ENCODE measurements at places on chromosomes 1 and 21.

DNA sequence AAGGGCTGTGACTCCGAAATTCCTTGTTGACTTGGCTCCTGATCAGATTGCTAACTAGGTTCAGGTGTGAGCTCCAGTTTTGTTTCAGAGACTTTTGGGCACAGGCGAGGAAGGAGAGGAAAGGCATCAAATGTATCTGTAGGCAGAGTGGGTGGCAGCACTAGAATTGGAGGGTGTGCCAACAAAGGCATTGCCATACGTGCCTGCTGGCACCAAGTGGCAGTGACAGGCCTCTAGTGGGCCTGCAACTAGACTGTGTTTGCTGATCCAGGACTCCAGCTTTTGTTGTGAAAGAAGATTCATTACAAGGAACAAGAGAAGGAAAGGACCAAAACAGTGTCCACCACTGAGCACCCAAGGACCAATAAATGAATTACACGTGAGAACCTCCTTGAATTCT, 79.5 kb downstream of the TM2D1 start:
- DNase-seq, result no peak

DNA sequence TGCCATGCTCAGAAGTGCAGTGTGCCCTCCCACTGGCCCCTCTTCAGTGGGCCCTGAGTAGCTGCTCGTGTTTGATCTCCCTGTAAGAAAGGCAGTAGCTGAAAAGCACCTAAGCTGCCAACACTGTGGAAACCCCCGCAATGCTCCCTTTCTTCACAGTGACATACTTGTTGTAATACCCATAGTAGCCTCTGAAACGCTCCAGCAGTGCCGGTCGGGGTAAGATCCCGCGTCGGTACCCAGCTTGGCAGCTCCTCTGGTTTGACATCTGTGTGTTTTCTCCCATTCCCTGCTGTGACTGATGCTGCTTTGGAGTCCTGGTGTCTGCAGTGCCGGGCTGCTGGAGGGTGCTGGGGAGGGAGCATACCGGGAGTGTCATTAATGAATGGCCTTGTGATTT, 3.6 kb downstream of the CHAF1B start:
- DNase-seq, result no peak

- no peak for DNase-seq
Observed at GRCh38 chr1:12630946-12631530, 12.8 kb upstream of the AADACL4 start.

DNA sequence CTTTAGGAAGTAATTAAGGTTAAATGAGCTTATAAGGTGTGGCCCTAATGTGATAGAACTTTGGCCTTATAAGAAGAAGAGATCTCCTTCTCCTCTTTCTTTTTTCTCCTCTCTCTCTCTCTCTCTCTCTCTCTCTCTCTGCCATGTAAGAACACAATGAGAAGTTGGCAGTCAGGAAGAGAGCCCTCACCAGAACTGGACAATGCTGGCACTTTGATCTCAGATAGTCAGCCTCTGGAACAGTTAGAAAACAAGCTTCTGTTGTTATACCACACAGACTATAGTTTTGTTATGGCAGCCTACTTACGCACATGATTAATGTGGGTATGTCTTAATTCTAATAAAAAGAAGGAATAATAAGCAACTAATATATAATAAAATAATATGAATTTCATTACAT, 444.2 kb upstream of the LRRC7 start:
- DNase-seq, result no peak

- no peak for DNase-seq
Observed at GRCh38 chr1:199657449-199657848, 370.1 kb upstream of the NR5A2 start.

- no peak for DNase-seq
Observed at GRCh38 chr1:93723733-93724270, 42.2 kb upstream of the BCAR3 start.

DNA sequence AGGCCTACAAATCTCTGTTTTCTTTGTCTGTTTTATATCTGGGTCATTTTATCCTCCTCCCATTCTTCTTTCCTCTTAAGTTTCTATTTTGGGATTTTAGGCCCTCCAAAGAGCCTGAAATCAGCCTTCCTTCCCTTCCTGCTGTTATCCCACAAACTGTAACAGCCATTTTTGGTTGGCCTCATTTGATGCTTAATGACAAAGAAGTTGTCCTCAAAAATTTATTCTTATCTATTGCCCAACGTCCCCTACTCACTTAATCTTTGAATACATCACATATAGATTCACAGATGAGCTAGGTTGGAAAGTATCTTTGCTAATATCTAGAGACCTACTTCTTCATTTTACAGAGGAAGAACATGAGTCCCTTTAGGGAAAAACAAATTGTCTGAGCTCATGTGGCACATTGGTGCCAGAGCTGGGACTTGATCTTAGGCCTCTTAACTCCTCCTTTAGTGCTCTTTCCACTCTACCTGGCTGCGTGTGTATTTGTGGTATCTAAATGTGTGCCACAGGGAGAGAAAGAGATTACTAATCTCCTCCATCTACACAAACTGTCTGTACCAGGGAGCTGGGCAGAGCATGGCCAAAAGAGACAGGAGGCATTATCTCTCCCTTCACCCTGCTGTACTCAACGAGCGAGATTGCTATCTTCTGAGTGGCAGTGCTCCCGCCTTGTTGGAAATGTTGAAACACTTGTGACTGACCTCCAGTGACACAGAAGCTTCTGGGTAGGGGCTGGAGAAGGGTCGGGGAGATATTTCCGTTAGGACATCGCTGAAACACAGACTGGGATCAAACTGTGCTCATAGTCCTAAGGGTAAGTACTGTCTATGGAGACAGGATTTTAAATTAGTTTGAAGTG, 30.1 kb downstream of the RHEX start:
- no peak for DNase-seq

DNA sequence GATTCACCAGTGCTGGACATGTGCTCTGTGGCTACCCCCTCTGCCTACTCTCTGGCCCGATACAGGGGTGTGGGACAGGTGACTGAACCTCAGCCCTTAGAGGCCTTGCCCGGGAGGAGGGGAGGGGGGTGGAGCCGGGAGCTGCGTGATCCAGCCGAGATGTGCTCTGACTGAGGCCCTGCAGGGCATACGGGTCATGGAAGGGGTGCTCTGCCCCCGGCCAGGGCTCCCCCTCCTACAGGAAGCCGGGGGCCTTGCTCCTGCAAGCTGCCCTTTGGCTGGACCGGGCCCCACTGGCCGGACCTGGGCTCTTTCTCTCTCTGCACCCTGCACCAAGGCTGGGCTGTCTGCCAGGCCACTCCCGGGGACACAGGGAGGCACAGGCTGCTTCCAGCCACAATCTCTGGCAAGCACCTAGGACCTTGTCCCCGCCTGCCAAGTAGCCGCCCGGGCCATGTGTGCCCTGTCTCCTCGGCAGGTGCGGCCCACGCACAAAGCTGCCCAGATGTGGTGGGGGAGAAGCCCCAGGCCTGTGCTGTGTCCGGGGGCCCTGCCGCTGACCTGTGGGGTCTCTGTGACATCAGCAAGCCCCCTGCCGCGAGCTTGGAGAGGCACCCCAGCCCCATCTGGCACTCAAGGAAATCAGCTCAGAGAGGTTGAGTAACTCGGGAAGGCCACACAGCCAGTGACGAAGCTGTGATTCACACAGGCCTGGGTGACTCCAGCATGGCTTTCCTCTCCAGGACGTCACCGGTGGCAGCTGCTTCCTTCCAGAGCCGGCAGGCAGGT, 1.5 kb downstream of the SCNN1D start:
- no peak for DNase-seq

GRCh38 chr1:182611787-182612186, 7.6 kb upstream of the RGS16 start:
- no peak for DNase-seq

DNA sequence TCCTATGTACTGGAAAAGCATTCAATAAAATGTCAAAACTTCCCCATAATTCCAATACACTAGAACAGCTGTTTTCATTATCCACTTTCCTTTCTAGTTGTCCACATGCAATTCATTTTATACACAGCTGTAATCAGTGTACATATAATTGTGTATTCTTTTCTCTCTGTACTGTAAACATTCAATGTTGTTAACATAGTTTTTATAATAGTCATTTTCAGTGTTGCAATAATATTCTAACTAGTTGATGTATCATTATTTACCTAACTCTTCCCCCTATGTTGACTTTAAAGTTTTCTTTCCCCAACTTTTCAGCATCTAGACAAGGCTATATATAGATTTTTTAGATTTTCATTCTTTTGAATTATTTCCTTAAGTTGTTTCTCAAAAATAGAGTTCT, 44.4 kb downstream of the DIPK1A start:
- DNase-seq, result no peak

DNA sequence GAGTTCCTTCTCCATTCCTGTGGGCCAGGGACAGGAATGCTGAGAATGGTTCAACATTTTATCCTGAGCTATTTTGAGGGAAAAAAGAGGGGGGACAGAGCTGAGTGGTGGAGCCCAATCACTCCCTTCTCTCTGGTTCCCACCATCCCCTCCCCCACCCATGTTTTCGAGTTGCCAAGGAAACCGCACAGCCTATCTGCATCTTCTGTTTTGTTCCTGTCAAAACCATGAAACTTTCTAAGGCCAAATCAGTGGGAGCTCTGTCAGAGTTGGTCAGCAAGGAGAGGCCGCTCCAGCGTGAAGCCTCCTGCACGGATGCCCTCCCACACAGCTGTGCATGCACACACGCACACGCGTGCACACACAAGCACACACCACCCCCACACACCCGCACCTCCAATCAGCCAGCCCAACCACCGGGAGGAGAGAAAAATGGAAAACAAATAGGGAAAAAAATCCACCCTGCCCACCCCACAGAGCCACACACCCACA, 54.5 kb upstream of the ATP2B4 start:
- no peak for DNase-seq

Data from HFF-Myc (cell line).